ENCODE measurements at places on chromosomes 5 and 9. TPM values are rescaled to one million over a fixed set of nuclear protein-coding genes. Genes with fewer than 3 reads are reported as not detected.

The MCIDAS gene
- not detected for total RNA-seq

The ZNF618 gene
- total RNA-seq: 5.8 TPM

The MCTP1 gene
- 147 TPM for total RNA-seq

The FGD3 gene
- 14.2 TPM for total RNA-seq
